ENCODE measurements at places on chromosomes 16 and 17.
A peak's percentile ranks its signal among the peaks of the same experiment; 100 is the strongest.

DNA sequence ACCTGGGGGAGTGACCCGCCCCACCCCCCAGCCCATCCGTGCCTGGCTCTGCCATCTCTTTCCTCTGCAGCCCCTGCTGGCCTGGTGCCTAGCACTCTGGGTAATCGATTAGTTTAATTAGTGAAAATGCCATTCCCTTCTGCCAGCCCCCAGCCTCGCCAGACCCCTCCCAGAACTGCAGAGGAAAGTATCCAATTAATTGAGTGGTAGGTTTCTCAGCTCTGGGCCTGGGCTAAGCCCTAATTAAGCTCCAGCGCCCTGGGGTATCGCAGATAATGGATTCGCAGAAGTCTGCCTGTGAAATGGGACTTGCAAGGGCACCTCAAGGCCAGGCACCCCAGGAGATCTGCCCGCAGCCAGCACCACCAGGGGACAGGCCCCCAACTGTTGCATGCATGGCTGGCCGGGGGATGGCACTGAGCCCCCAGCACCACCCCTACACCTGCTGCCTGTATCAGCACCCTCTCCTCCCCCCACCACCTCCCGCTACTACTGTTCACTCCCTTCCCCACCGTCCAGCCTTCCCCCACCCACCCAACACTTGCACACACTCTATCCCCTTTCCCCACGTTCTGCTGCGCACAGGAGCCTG is 19.7 kb upstream of the SPPL2C start:
- no peaks in the 10 kb centered on the region for H3K36me3 ChIP-seq
- no peak overlapping the region for H3K27ac ChIP-seq
- H3K4me3 ChIP-seq = no peak overlapping the region

- H3K27ac ChIP-seq = peak overlapping the region; percentile 12
- no peak overlapping the region for H3K4me3 ChIP-seq
- no peaks in the 10 kb centered on the region for H3K27me3 ChIP-seq
- peaks cover 20% of the 10 kb centered on the region for H3K4me1 ChIP-seq
- no peaks in the 10 kb centered on the region for H3K36me3 ChIP-seq
Observed at GRCh38 chr17:76161619-76162266, 20.7 kb upstream of the FOXJ1 start.

DNA sequence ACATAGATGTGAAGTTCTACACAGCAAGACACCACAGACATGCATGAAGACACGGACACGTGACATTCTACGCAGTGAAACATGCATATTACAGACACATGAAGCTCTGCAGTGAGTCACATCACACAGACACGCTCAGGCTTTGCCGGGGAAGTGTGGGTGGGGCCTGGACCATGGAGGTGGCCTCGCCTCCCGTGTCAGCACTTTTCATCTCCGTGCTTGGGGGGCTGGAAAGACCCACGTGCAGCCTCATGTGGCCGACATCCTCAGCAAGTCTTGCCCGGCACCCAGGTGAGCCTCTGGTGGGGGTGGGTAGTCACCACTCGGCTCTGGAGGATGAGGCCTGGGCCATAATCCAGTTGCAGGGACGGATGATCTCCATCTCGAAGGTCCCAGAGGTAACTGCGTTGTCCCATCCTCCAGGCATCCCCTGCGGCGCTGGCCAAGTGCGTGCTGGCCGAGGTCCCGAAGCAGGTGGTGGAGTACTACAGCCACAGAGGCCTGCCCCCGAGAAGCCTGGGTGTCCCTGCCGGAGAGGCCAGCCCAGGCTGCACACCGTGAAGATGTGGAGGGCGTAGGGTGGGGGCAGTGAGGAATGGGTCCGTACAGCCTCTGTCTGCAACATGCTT is 17.3 kb upstream of the DPEP1 start:
- H3K36me3 ChIP-seq = no peaks in the 10 kb centered on the region
- no peak for DNase-seq
- H3K4me1 ChIP-seq = peaks cover 13% of the 10 kb centered on the region

GRCh38 chr17:12743046-12743445 is 46.3 kb upstream of the ARHGAP44 start:
- H3K4me1 ChIP-seq = peaks cover 30% of the 10 kb centered on the region
- H3K4me3 ChIP-seq = no peak overlapping the region
- peak; percentile 21 for DNase-seq
- no peaks in the 10 kb centered on the region for H3K27me3 ChIP-seq

DNA sequence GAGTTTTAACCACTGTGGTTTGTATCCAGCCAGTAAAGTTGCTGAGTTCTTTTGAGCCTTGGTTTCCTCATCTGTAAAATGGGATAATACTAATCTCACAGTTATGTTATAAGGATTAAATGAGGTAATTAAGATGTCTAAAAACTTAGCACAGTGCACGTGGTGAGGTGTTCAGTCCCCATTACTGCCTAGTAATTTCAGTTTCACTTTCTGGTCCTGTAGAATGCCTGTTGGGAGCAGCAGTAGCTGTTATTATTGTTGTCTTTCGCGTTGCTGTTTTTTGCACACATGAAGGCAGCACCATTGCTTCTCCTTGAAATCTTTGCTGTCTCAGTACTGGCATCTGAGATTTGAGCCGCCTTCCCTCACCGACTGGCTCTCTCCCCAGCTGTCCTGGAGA is 182.4 kb downstream of the DNAH9 start:
- H3K27me3 ChIP-seq = no peaks in the 10 kb centered on the region
- H3K36me3 ChIP-seq = no peaks in the 10 kb centered on the region
- H3K27ac ChIP-seq = no peak overlapping the region
- H3K4me1 ChIP-seq = no peaks in the 10 kb centered on the region
- no peak overlapping the region for H3K4me3 ChIP-seq

DNA sequence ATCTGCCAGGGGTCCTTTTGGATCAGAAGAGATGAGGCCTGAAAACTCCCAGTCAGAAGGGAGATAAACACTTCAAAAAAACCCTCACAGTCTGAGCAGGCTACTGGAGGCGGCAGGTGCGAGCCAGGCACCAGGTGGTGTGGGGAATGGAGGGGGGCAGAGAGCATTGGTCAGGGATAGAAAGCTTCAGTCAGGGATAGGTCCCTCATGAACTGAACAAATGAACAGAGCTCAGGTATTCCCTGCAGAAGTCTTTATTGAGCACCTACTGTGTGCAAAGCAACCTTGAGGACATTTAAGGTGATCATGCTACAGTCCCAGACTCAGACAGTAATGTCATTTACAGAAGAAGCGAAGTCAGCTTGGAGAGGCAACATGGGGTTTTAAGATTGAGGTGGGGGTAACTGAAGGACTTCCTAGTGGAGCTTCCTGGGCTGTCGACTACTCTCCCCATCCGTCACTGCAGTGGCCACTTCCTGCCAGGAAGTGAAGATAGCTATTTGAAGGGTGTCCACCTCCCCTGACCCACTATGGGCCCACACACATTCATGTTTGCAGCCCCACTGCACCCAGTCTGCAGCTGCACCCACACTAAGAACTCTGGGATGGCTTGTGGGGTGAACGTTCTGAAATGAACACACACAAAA is 3.2 kb downstream of the KIFC3 start:
- H3K36me3 ChIP-seq = no peaks in the 10 kb centered on the region
- H3K27ac ChIP-seq = no peak overlapping the region
- no peak for DNase-seq
- peaks cover 45% of the 10 kb centered on the region for H3K4me1 ChIP-seq
- H3K27me3 ChIP-seq = no peaks in the 10 kb centered on the region

DNA sequence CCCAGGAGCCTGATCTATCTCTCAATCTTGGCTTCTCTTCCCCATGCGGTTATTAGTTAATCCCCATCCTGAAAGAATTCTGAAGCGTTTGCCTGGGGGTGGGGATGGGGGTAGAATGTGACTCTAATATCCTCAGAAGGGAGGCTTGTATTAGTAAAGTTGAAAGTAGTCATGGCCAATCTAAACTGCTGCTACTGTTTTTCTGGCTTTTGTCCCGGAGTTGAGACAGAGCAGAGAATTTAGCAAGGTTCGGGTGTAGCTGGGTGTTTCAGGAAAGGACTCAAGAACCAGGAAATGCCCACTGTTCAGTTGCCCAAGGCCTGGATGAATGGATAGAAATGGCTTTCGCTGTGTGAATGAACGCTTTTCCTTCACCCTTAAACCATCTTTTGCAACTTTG is 17.6 kb upstream of the ITGAM start:
- no peak for DNase-seq
- H3K27ac ChIP-seq = no peak overlapping the region
- no peaks in the 10 kb centered on the region for H3K36me3 ChIP-seq
- no peaks in the 10 kb centered on the region for H3K4me1 ChIP-seq

DNA sequence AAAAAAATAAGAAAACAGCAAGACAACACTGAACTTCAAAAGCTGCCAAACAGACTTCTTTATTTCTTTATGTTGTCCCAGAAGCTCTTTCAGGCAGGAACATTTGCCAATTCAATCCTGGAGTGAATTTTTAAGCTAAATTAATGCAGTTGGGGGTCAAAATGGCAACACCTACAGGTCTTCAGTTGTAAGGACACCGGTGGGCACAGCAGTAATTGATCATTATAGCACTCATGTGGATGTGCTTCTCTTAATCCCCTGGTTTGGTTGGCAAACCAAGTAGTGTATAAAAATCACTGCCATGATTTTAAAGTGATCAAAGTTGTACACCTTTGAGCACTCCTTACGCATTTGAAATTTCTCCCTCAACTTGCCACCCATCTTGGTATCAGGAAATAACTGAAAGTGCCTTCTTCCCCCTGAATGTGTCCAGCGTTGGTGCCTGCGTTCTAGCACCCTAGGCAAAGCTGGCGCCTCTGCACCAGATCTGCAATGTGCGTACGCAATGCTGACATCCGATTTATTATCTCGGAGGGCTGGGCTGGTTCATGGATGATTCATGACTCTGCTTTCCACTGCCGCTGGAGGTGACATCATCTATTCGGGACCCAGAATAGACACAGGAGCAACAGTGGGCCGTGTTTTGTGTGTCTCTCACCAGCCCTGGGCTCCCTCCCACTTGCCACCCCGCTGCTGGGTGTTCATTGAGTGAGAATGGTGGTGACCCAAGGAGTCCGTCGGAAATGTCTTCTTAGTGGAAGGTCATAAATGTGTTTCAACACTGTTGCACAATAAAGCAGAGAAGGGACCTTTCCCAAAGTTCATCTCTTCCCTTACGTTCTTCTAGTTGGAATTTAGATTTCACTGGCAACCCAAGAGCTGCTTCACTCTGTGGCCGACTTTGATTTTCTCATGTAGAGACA is 203.4 kb downstream of the CCDC182 start:
- H3K36me3 ChIP-seq = no peaks in the 10 kb centered on the region
- H3K27ac ChIP-seq = no peak overlapping the region
- no peak overlapping the region for H3K4me3 ChIP-seq
- no peaks in the 10 kb centered on the region for H3K27me3 ChIP-seq
- DNase-seq = no peak

- H3K36me3 ChIP-seq = no peaks in the 10 kb centered on the region
- H3K4me1 ChIP-seq = no peaks in the 10 kb centered on the region
- H3K27ac ChIP-seq = no peak overlapping the region
- no peak overlapping the region for H3K4me3 ChIP-seq
Observed at GRCh38 chr16:76502063-76502462, 224.9 kb downstream of the CNTNAP4 start.

DNA sequence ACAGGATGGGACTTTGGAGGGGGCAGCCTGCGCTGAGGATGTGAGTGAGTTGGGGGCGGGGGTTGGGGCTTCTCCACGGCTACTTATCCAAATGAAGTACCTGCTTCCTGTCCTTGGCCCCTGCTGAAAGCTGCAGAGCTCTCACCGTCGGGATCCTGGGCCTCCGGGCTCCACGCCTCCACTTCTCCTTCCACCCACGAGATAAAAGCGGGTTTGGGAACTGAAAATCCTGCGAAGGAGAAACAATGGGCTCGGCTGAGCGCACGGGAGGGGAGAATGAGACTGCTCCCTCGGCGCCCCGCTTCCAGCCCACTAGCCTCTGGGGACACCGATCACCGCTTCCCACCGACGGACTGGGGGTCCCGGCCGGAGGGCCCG is 486 bp downstream of the ZNF785 start:
- DNase-seq = no peak
- no peaks in the 10 kb centered on the region for H3K27me3 ChIP-seq
- H3K4me1 ChIP-seq = no peaks in the 10 kb centered on the region
- peak overlapping the region; percentile 82 for H3K4me3 ChIP-seq
- peak overlapping the region; percentile 95 for H3K27ac ChIP-seq

- H3K4me3 ChIP-seq = no peak overlapping the region
- H3K4me1 ChIP-seq = no peaks in the 10 kb centered on the region
- no peaks in the 10 kb centered on the region for H3K36me3 ChIP-seq
- peak; percentile 74 for DNase-seq
- peaks cover 21% of the 10 kb centered on the region for H3K27me3 ChIP-seq
Observed at GRCh38 chr17:45948881-45949624, 50.0 kb upstream of the STH start.

DNA sequence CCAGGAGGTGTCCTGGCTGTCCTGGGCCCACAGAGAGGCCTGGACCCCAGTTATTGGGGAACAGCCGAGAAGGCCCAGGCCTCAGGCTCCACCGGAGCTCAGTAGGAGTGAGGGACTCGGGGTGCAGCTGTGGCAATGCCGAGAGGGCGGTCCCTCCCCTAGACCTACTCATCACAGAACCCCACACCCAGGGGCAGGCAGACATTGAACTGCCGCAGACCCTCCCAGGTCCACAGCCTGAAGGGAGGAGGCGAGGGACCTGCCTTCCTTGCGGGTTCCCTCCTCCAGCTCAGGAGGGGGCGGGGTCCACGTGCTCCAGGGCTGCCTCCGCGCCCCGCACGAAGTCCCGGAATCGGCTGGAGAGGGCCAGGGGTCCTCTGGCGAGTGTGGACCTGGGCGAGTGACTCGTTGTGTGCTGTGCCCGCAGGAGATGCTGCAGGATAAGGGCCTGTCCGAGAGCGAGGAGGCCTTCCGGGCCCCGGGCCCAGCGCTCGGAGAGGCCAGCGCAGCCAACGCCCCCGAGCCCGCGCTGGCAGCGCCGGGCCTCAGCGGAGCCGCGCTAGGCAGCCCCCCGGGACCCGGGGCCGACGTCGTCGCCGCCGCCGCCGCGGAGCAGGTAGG is 3.9 kb downstream of the TBX4 start:
- H3K27ac ChIP-seq = no peak overlapping the region
- DNase-seq = no peak
- no peaks in the 10 kb centered on the region for H3K36me3 ChIP-seq
- H3K4me1 ChIP-seq = peaks cover 4% of the 10 kb centered on the region

- peaks cover 10% of the 10 kb centered on the region for H3K36me3 ChIP-seq
- no peak overlapping the region for H3K27ac ChIP-seq
- H3K27me3 ChIP-seq = no peaks in the 10 kb centered on the region
- H3K4me3 ChIP-seq = no peak overlapping the region
- DNase-seq = no peak
Observed at GRCh38 chr16:84782846-84783245, 36.9 kb upstream of the CRISPLD2 start.

- no peak for DNase-seq
- no peak overlapping the region for H3K4me3 ChIP-seq
- peaks cover 13% of the 10 kb centered on the region for H3K4me1 ChIP-seq
- H3K36me3 ChIP-seq = no peaks in the 10 kb centered on the region
Observed at GRCh38 chr17:79113699-79114457, 39.3 kb downstream of the ENGASE start.

GRCh38 chr16:73355981-73356380 is 308.1 kb upstream of the ZFHX3 start:
- no peak overlapping the region for H3K4me3 ChIP-seq
- DNase-seq = no peak
- H3K4me1 ChIP-seq = no peaks in the 10 kb centered on the region
- H3K27ac ChIP-seq = no peak overlapping the region
- peaks cover 4% of the 10 kb centered on the region for H3K27me3 ChIP-seq
